ENCODE measurements at places on chromosomes 16 and 17. TPM values are rescaled to one million over a fixed set of nuclear protein-coding genes. Genes with fewer than 3 reads are reported as not detected.

The CSH1 gene
- not detected for polyA plus RNA-seq

The SERPINF2 gene
- polyA plus RNA-seq: 11.9 TPM

The KRTAP4-4 gene
- not detected for polyA plus RNA-seq

The HID1 gene
- polyA plus RNA-seq: 13.8 TPM

The CTRB2 gene
- polyA plus RNA-seq: 31,205 TPM

The PRR35 gene
- not detected for polyA plus RNA-seq

The CACNG5 gene
- polyA plus RNA-seq: 0.12 TPM

The CHST4 gene
- polyA plus RNA-seq: 0.43 TPM

The IL17C gene
- polyA plus RNA-seq: not detected

The SULT1A4 gene
- 29.2 TPM for polyA plus RNA-seq

The C17orf50 gene
- not detected for polyA plus RNA-seq

The CLDN7 gene
- polyA plus RNA-seq: 4.8 TPM

The SULT1A3 gene
- 20.1 TPM for polyA plus RNA-seq

The C1QTNF8 gene
- polyA plus RNA-seq: not detected

The OR1A1 gene
- not detected for polyA plus RNA-seq

The AIPL1 gene
- not detected for polyA plus RNA-seq

The ELMO3 gene
- 4.5 TPM for polyA plus RNA-seq

The SPHK1 gene
- 8.4 TPM for polyA plus RNA-seq

The HOXB3 gene
- polyA plus RNA-seq: 9.6 TPM

The SMIM5 gene
- 1.4 TPM for polyA plus RNA-seq

The SEZ6L2 gene
- polyA plus RNA-seq: 0.11 TPM

The SPNS2 gene
- polyA plus RNA-seq: 13.5 TPM

The SDR42E2 gene
- polyA plus RNA-seq: not detected

The TEPSIN gene
- polyA plus RNA-seq: 24.0 TPM

The OSGIN1 gene
- 5.2 TPM for polyA plus RNA-seq
